ENCODE measurements at places on chromosomes 12 and 14.

- H3K36me3 ChIP-seq: peaks cover 20% of the 10 kb centered on the region
- peaks cover 12% of the 10 kb centered on the region for H3K4me1 ChIP-seq
These were observed 5.5 kb downstream of the PUS1 start for GRCh38 chr12:131934535-131934934.

DNA sequence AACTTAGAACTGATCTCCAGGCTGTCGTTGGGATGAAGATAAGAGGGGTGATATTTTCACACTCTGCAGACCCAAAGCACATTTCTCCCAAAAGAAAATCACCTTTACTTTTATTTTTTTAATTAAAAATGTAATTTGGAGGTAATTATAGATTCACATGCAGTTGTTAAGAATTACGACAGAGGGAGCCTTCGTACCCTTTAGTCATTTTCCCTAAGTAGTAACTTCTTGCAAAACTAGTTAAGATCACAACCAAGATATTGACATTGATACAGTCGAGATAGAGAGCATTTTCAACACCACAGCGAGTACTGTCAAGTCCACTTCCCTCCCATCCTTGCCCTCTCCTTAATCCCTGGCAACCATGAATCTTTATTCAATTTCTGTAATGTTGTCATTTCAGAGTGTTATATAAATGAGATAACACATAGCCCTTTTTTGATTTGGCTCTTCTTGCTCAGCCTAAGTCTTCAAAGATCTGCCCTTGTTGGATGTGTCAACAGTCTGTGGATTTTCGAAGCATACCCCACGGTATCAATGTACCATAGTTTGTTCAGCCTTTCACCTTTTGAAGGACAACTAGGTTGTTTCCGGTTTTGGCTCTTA is 39.6 kb downstream of the DNAH10 start:
- no peaks in the 10 kb centered on the region for H3K36me3 ChIP-seq
- peaks cover 4% of the 10 kb centered on the region for H3K27me3 ChIP-seq
- no peak overlapping the region for H3K4me3 ChIP-seq
- no peaks in the 10 kb centered on the region for H3K4me1 ChIP-seq
- H3K27ac ChIP-seq: no peak overlapping the region
- DNase-seq: no peak

DNA sequence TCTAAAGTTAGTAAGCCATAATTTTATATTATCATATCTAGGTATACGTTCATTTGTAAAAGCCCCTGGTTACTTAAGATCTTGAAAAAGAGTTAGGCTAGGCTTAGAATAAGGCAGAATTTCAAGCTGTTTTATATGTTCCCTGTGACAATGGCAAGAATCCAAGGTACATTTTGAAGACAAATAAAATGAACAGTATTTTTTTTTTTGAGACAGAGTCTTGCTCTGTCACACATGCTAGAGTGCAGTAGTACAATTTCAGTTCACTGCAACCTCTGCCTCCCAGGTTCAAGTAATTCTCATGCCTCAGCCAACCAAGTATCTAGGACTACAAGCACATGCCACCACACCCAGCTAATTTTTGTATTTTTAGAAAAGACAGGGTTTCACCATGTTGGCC is 139.2 kb downstream of the DUSP6 start:
- no peak for DNase-seq
- H3K4me1 ChIP-seq: peaks cover 40% of the 10 kb centered on the region
- no peaks in the 10 kb centered on the region for H3K36me3 ChIP-seq
- no peak overlapping the region for H3K27ac ChIP-seq
- H3K4me3 ChIP-seq: no peak overlapping the region

DNA sequence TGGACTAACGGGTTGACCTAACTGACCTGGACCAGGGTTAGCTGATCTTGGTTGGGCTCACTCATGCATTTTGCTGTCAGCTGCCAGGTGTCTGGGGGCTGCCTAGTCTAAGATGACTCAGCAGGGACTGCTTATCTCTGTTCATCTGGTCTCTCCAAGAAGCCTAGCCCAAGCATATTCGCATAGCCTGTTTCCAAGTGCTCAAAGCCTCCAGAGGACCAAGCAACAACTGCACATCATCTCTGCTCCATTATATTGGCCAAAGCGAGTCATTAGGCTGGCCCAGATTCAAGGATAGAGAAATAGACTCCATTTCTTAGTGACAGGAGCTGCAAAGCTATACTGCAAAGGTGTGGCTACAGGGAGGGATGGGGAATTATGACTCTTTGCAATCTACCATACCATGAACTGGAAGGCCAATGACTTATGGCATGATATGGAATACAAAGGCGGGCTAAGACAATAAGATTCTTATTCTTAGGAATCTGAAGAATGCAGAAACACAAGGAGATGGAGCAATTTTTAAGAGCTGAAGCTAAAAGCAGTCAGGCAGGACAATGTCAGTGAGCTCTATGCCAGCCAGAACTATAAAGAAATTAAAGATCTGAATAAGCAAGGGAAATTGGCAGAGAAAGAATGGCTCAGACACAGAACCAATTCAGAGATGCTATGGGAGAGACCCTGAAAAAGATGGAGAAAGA is 194.6 kb upstream of the FSCB start:
- H3K4me1 ChIP-seq: no peaks in the 10 kb centered on the region
- DNase-seq: no peak
- H3K36me3 ChIP-seq: no peaks in the 10 kb centered on the region
- no peak overlapping the region for H3K27ac ChIP-seq
- peaks cover 1% of the 10 kb centered on the region for H3K27me3 ChIP-seq

DNA sequence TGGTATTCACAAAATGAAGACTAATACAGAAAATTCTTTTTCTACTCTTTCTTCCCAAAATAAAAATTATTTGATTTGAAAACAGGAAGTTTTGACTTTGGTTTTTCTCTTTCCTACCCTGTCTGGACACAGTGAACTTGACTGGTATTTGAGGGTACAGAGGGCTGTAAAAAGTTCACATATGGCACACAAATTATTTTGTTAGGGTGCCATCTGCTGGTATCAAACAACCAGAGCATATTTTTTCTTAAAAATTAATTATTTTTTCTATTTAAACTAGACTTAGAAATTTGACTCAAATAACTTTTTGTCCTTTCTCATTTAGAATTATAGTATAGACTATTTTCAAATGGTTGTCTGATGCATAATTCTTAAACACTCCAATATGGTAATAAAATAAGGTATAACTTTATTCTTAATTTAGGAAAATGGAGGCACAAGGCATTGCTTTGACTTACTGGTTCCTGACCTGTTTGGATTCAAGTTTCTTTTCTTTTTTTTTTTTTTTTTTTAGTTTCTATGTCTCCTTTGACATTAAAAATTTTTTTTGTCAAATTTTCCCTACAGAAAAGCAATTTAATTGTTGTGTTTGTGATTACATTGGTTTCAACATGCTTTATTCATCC is 390.6 kb downstream of the PRKD1 start:
- no peak overlapping the region for H3K27ac ChIP-seq
- H3K4me1 ChIP-seq: no peaks in the 10 kb centered on the region
- H3K36me3 ChIP-seq: no peaks in the 10 kb centered on the region
- no peak for DNase-seq
